CD4-positive, alpha-beta T cell treated with Interleukin-6 at 100 ng/mL for 8 hours (primary cell): ENCODE measurements at places on chromosomes 5 and 9.

- no peak for DNase-seq
Measured at GRCh38 chr9:116243708-116244107, 90.1 kb downstream of the PAPPA start.

DNA sequence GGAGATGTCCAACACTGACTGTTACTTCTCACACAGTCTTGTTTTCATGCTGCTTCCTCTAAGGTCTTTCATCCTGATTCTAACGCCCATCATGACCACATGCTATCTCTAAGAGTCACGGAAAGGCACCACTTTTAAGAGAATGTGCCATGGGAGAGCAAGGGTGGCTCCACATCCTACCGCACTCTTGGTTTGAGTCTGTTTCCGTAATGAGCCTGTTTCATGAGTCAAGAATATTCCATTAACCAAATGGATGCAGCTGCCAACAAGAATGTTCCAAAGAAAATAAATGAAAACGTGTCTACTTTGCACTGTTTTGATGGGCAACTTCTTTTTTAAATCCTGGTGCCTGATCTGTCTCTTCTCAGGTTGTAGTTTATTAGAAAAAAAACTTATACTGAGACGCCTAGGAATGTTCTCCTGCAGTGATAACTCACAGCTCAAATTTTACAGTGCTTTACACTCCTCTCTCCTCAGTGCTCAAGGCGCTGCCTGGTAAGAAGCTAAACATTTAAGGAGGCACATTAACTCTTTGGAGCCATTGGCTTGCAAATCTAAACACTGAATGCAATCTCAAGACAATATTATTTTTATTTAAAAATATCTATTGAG, 124.3 kb downstream of the FGF1 start:
- no peak for DNase-seq

GRCh38 chr9:109787735-109788134, 7.7 kb downstream of the PALM2AKAP2 start:
- no peak for DNase-seq

GRCh38 chr9:72955126-72955455, 2.2 kb upstream of the ALDH1A1 start:
- no peak for DNase-seq

DNA sequence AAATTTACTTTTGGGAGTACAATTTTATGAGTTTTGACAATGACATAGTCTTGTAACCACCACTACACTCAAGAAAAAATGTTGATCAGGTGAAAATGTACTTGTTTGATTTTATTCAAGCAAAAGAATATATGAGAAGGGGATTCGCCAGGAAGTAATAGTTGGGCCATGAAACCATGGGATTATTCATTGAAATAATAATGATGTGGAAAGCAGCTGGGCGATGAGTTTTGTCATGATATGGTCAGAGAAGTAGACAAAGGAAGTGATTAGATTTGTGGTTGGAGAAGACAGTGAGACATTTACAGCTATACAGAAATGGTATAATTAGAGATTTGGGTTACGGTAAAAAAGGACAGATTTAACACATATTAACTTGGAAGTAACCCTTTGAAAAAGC, 11.2 kb downstream of the HMGCR start:
- DNase-seq, result no peak

DNA sequence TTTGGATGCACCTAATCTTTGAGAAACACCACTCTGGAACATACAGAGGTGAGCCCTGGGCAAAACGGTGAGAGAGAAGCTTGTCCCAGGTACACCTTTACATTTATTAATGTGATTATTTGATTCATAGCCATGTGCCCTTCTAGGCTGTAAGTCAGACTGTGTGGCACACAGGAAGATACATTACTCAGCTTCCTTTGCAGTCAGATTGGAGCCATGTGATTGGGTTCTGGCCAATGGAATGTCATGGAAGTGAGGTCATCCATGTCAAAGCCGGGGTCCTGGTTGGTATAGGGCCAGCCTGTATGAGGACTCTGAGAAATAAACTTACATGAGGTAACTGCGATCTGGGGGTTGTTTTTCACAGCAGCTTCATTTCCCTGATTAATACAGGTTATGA, 106.8 kb upstream of the CD180 start:
- no peak for DNase-seq

- DNase-seq, result no peak
Measured at GRCh38 chr9:120630333-120630732, 50.4 kb upstream of the CDK5RAP2 start.
